Naive B cell (primary cell): ENCODE measurements at places on chromosomes 13 and 19.

GRCh38 chr13:28494778-28495537 lies at the start of gene FLT1:
TSS of gene FLT1 (minus strand) at chr13:28495128. CDS start at chr13:28494843, 285 bp downstream.
- peak; percentile 36 for DNase-seq

DNA sequence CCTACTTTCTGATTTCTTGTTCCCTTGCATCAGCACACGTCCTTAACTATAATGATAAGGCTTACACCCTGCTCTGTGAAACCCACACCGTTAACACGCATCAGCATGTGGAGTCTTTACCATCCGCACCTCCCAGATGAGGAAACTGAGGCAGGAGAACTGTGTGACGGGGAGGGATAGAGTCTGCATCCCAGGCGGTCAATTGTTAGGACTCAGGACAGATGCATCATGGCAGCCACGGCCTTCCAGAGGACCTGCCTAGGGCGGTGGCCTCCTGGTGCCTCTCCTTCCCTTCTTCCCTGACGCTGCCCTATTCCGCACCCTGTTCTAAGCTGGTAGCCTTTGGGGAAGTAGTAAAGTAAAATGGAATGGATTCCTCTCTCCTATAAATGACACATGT lies 326.0 kb downstream of the TEX29 start:
- DNase-seq: no peak

- DNase-seq: no peak
Observed at GRCh38 chr19:4232614-4233281, 3.4 kb downstream of the EBI3 start.

GRCh38 chr19:811506-812048 lies 10.2 kb downstream of the PLPPR3 start:
- no peak for DNase-seq

DNA sequence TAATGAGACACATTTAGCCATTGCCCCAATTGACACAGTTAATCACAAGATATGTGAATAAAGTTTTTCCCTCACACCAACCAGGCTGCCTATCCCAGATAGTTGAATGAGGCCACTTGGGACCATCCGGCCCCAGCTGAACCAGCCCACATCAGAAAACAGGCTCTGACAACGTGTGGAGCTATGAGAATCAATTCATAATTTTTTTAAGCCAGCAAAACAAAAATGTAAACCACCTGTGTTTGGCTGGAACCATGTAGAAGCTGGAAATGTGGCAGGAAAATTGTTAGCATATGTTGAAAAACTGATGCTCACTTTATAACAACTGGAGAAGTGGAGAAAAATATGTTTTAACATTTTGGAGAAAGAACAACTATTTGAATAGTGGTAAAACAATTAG lies 1161.3 kb downstream of the SLITRK1 start:
- DNase-seq: no peak

DNA sequence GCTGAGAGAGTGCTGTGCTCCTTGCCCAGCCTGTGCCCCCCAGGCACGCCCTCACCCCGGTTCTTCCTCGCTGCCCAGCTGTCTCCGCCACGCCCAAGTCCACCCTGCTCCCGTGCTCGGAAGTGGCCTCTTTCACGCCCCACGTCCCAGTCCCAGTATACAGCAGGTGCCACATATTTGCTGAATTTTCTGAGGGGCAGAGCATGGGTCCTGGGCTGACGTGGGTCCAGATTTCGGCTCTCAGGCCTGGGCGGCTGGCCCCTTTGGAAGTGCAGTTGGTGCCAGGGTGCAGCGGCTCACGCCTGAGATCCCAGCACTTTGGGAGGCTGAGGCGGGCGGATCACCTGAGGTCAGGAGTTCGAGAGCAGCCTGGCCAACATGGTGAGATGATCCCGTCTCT lies 3.4 kb downstream of the HCN2 start:
- no peak for DNase-seq

GRCh38 chr13:66617786-66618185 lies 612.4 kb downstream of the PCDH9 start:
- DNase-seq: no peak

GRCh38 chr19:13231663-13232062 lies 81.5 kb downstream of the IER2 start:
- DNase-seq: no peak

DNA sequence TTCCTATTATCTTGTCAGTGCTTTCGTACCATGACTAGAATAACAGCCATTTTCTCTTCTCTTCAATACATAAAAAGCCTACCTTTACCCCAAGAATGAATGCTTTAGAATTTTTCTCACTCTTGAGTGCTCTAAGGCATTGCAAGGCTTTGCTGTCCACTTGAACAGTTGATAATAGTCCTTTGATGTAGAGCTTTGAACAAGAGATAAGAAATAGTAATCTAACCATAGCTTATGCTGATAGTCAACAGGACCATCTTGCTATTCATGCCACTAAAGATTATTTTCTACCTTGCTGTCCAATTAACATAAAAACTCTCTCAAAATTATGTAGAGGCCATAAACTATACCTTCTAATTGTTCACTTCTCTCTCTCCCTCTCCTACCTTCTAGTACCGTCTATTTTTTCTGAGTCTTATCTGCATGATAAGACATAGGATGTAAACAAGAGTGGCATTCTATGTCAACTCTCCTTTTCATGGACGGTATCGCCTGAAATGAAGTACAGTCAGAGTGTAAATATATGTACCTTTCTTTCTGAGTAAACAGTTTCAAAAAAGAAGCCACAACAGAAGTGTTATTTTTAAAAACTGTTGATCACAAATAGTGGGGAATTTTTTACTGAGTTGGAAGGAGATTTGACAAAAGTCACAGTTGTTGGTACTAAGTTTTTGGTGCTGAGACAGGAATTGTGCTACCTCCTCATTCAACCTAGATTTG lies 297.9 kb downstream of the NDFIP2 start:
- no peak for DNase-seq

- DNase-seq: no peak
Observed at GRCh38 chr13:49292742-49293486, 45.2 kb downstream of the CDADC1 start.

DNA sequence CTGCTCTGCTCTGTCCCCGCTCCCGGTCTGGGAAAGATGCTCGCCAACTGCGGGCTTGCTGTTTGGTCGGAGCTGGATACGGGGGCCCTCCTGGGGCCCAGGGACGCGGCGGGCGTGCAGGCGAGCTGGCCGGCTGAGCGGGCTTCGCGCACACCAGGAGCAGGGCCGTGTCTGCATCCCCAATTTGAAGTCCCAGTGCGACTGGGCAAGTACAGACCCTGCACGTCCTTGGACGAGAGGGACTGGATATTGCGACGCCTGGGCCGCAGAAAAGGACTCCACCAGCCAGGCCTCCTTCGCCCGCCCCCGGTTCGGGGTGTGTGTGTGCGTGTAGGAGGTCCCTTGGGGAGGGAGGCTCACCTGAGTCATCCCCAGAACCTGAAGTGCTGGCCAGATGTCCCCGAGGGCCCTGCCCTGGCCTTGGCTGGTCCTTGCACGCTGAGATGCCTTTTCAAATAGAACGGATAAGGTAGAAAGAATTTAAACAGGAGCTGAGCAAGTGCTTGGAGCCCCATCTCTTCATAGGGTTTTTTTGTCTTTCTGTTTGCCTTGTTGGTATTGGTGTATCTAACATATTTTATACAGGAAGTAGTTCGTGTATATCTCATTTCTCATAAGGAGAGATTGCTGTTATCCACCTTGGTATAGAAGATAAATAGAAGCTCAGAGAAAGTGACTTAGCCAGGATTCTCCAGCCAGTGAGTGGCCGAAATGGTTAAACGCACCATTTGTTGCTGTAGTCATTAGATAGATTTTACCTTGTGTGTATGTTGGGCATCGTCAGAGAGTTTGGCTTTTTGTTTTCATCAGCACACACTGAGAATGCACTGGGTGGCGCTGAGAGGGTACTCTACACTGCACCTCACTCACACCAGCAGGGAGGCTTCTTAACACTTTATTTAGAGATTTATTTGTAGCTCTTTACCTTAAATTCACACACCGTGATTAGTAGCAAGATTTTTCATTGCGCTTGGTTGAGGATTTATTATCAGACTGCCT lies 1.1 kb downstream of the NAXD start:
- DNase-seq: peak; percentile 25

DNA sequence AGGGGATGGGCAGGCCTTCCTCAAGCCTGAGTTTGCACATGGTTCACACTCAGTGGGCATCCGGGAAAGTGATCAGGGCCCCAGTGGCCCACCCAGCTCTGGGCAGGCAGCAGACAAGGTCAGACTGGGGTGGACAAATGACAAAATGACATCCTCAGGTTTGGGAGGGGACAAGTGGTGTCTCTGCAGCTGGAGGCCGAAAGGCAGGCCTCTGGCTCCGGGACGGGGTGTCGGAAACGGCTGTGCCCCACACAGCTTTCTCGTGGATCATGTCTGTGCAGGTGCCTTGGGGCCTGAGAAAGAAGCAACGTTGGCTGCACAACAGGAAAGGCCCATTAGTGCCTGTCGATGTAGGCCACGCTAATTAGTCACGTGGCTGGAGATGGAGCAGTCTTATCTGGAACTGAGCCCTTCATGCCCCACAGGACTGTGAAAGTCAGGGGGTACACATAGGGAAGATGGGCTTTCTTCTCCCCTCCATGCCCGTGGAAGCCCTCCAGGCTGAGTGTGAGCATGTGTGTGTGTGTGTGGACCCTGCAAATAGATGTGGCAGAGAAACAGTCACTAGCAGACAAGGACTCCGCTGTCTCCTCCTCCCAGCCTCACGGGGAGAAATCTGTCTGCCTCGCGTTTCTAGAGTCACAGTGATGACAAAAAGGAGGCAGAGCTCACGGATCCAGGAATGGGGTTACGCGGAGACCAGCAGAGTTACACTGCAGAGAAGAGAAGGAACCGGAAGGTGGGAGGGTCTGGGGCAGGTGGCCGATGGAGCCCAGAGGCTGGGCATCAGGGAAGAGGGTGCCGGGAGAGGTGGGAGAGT lies 44.2 kb downstream of the CHST8 start:
- no peak for DNase-seq

DNA sequence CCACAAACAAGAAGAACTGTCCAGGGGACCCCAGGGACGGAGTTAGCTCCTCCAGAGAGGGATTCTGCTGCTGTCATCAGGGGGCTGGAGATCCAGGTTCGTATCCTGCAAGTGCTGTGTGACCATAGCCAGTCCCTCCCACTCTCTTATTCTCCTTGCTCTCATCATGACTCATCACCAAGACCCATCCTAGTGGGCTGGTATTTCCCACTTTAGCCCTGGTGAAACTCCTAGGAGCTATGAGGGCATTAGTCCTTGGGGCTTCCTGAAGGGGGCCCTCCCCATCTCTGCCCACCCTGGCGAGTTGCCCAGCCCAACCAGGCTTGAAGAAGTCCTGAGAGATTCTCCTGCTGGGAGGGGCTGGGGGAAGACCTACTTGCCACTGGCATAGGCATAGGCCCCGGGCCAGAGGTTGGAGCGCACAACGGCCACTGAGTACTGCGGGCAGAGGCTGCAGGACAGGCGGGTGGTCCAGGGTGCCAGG lies 7.5 kb upstream of the DMWD start:
- DNase-seq: no peak

GRCh38 chr13:109199280-109199679 lies 569.9 kb downstream of the MYO16 start:
- DNase-seq: no peak

GRCh38 chr19:38503077-38503410 lies 69.6 kb downstream of the RYR1 start:
- DNase-seq: no peak

DNA sequence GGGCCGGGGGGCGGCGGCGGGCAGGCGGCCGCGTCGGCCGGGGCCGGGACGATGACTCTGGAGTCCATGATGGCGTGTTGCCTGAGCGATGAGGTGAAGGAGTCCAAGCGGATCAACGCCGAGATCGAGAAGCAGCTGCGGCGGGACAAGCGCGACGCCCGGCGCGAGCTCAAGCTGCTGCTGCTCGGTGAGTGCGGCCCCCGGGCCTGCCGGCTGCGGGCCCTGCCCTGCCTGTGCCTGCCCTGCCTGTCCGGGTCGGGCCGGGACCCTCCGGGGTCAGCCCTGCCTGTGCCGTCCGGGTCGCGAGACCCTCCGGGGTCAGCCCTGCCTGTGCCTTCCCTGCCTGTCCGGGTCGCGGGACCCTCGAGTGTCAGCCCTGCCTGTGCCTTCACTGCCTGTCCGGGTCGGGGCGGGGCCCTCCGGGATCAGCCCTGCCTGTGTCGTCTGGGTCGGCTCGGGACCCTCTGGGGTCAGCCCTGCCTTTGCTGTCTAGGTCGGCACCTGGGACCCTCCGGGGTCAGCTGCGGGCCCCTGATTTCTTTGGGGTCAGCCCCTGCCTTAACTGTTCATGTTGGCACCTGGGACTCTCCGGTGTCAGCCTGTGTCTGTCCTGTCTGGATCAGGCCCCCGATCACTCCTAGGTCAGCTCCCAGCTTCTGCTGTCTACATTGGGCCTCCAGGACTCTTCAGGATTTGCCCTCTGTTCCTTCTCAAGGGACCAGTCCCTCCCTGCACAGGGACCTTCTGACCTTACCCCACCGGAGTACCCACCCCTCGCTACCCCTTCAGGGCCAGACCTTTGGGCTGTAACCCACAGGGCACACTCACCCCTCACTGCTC lies 659 bp downstream of the GNA11 start:
- peak; percentile 50 for DNase-seq

DNA sequence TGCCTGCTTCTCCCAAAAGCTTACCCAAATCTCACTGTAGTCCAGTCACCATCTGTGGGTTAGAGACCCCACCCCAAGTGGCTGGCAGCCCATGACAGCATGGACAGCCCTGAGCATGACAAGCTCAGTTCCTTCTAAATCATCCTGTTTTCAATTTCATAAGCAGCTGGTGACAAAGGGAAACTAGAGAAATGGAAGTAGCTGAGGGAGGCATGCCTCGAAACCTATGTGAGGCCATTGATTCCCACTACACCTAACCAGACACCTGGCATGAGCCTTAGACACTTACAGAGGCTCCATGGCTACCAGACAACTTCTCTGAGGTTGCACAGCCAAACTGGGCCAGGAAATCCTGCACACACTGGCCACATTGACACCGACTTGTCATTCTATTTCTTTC lies 56.2 kb downstream of the ABCC4 start:
- no peak for DNase-seq

- DNase-seq: no peak
Observed at GRCh38 chr19:55145232-55145631, 3.8 kb downstream of the TNNT1 start.

DNA sequence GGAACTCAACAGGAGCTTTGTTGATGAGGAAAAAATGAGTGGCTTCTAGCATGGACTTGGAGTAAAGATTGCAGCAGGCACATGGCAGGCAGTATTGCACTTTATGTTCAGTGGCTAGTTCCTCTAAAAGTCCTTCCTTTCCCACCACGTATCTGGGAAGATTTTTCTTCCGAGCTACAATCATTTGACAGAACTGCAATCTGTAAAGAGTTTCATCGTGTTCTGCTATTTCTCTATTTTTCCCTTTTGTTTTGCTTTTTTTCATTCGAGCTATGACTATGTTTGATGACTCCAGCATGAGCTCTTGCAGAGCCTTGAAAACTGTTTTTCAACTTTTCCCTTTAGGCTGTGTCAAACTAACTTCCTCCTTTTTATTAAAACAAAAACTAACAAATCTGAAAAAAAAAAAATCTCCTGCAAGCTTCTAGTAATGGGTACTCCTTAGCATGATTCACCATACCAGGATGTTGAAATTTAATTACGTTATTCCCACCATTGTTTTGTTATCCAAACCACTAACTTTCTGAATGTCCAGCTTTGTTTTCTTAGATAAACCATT lies 12.3 kb downstream of the CLDN10 start:
- DNase-seq: no peak

GRCh38 chr13:93201992-93202558 lies 24.5 kb upstream of the GPC6 start:
- DNase-seq: no peak

GRCh38 chr19:45321848-45322247 lies 827 bp downstream of the CKM start:
- no peak for DNase-seq

GRCh38 chr13:112225429-112226090 lies 150.6 kb upstream of the SPACA7 start:
- DNase-seq: no peak
